RKO (cell line): ENCODE measurements at places on chromosomes 1 and 21.

DNA sequence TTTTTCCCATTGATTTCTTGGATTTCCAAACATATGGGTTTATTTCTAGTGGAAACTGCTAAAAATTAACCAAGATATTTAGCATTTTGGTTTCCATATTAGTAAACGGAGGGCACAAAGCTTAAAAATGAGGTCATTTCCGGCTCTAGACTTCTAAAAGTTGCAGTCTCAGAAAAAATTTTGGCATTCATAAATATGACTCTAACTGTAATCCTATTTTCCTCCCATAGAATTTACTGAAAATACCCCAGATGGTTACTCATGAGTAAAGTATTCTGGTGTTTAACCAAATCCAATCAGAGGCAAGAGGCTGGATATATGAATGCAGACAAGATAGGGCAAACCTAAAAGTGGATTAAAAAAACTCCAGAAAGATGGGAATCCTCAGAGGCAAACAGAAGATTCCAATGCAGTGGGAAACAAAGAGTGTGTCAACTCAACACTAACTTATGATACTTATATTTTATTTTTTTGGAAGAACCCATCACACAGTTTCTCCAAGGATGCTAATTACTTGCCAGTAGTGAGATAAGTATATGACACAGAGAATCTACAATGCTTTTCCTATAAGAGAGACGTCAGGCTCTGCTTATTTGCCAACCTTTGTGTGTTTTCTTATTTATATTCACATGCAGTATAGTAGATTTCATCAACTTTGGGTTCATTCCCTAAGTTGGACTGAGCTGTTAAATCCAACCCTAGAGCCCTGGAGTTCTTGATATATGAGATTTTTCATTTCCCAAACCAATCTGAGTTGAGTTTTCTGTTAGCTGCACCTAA lies 90.1 kb upstream of the BCL10 start:
- DNase-seq, result peak; percentile 43

- no peak for DNase-seq
These were observed 54.4 kb downstream of the ARHGEF16 start for GRCh38 chr1:3508757-3509415.

- no peak for DNase-seq
These were observed 77.2 kb downstream of the ADGRL2 start for GRCh38 chr1:81877940-81878339.

GRCh38 chr21:39082656-39083376 lies 100.4 kb downstream of the PSMG1 start:
- no peak for DNase-seq

GRCh38 chr1:163295949-163296348 lies 25.8 kb upstream of the NUF2 start:
- no peak for DNase-seq

DNA sequence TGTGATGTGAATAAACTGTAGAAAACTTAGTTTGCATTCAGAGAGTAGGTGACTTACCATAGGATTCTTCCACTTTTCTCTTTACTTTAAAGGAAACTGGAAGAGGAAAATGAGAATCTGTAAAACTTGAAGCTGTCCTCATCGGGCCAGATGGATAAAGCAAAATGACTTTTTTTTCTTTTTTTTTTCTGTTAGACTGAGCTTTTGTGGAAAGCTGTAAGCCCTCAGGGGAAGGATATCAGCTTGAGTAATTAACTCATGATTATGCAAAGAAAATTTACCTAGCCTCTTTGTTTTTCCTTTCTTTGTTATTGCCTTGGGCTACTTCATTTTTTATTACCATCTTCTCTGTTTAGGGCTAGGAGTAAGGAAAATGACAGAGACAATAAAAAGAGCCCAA lies 53.4 kb downstream of the DPH5 start:
- DNase-seq, result no peak

GRCh38 chr1:44223187-44223610 lies 9.9 kb downstream of the DMAP1 start:
- DNase-seq, result no peak

GRCh38 chr1:150613061-150613920 lies 16.1 kb downstream of the ENSA start:
- peak; percentile 100 for DNase-seq

DNA sequence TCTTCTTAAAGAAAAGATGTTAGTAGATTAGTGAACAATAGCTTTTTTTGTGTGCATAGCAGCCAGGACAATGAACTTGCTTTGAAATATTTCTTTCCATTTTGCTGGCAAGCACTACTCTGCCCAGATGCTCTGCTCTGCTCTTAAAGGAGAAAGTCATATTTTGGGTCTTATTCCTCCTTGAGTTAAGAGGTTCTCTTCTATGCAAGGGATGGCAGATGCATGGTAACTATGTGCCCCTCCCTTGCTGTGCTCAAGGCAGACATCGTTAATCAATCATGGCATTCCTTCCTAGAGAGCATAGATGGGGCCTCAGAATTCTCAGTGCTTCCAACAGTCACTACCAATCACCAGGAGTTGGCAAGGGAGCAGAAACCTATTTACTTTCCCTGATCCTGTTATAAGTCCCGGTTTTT lies 27.6 kb downstream of the NIPAL3 start:
- no peak for DNase-seq

- peak; percentile 77 for DNase-seq
These were observed 10.9 kb upstream of the SESN2 start for GRCh38 chr1:28248273-28249012.

DNA sequence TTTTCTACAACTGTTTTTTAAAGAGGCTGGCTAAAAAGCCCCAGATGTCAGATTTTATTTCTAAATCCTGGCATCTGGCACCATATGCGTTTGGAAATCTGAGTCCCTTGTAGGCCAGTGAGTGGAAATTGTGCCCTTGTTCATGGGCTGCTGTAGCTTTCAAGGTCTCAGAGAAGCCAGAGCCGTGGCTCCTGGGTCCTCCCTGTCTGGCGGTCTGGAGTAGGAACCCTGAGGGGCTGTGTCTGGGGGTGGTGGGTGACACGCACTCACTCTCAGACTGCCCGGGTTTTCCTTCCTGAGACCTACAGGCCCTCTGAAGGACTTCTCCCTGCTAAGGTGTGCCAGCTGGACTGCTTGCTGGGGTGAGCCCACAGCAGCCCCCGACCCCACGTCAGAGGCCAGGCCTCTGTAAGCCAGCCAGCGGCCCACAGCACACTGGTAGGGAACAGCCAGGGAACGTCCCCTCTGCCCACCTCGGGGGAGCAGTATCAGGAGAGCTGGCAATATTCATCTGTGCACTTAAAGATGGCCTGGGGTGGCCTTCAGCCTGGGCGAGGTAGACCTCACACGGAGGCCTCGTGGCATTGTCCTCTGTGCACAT lies 151.5 kb downstream of the PEX14 start:
- DNase-seq, result no peak
